Right forelimb (tissue), 1 donor: ENCODE measurements at places on chromosomes 5 and 9.
A peak's percentile ranks its signal among the peaks of the same experiment; 100 is the strongest.

GRCh38 chr9:105245029-105245890 is 809 bp downstream of the SLC44A1 start:
- peak; percentile 63 for DNase-seq

GRCh38 chr9:129891569-129891968 is 56.3 kb downstream of the USP20 start:
- no peak for DNase-seq

GRCh38 chr5:126452477-126452876 is 29.3 kb downstream of the GRAMD2B start:
- DNase-seq = no peak

- no peak for DNase-seq
These were observed 235.0 kb downstream of the FANCC start for GRCh38 chr9:95082401-95083084.

DNA sequence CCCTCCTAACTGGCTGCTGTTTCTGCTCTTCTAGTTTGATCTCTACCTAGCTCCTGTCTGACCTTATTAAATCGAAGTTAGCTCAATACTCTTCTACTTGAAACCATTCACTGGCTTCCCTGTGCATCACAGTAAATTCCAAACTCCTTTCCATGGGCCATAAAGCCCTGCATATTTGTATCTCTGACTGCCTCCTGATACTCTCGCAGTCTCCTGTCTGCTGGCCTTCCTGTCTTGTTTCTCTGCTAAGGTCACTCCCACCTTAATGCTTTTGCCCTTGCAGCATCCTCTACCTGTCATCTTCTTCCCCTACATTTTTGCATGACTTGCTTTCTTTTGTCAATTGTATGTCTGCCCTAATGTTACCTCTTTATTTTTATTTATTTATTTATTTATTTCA is 44.8 kb downstream of the SNCAIP start:
- no peak for DNase-seq

GRCh38 chr9:126788634-126789349 is 16.0 kb upstream of the ZBTB43 start:
- DNase-seq = no peak

DNA sequence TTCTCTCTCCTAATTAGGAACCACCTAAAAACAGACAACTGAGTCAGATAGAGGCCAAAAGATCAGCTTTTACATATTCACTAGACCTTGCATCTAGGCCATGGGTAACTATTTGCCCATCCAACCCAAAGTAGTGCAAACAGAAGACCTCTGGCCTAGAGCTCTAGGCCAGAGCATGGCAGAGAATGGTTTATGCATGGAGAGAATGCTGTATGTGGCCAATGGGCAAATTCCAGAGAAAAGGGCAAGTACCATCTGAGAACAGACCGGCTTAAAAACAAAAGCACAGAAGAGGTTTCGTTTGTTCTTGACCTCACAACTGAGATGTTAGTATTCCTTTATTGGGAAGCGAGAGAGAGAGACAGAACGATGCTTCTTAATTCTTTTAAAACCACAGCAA is 151.7 kb upstream of the RFX3 start:
- DNase-seq = no peak

- DNase-seq = peak; percentile 87
These were observed 114.9 kb upstream of the NFIB start for GRCh38 chr9:14428781-14429230.

- DNase-seq = no peak
These were observed 424.1 kb upstream of the CD180 start for GRCh38 chr5:67620424-67621397.

DNA sequence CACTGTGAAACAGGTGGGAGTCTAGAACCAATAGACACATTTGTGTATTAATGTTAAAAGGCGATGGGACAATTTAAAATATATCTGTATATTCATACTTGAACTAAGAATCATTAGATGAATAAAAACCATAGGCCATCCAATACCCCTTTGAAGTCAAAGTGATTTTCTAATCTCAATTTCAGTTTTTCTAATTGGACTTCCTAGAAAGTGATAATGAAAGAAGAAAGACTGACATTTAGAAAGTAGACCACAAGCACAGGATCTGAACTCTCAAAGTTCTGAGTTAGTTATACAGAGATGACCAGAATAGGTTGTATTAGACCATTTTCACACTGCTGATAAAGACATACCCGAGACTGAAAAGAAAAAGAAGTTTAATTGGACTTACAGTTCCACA is 412.8 kb upstream of the PIK3R1 start:
- no peak for DNase-seq

DNA sequence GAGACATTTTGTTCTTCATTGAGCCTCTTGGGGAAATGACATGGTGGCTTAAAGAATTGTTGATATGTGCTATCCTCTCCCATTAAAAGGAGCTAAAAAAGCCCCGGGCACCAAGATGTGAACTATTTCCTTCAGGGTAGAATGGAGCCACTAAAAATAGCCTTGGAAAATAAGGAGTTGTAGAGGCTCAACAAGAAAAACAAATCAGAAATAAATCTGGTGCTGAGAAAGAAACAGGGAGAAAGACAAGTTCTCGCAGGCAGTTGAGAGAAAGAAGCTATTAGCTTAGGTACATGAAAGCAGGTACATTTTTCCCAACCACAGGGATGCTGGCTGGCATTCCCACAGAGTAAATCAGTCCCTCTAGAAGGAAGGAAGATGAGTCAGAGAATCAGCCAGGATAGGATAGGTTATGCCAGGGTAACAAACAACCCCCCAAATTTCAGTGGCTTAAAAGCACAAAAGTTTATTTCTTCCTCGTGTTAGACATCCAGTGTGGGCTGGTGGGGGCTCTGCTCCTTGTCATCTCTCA is 134.6 kb upstream of the ADRA1B start:
- no peak for DNase-seq

- no peak for DNase-seq
These were observed 172.7 kb downstream of the DIRAS2 start for GRCh38 chr9:90469865-90470387.
